ENCODE measurements at places on chromosomes 4 and X. TPM values are rescaled to one million over a fixed set of nuclear protein-coding genes. Genes with fewer than 3 reads are reported as not detected.

The SLC6A14 gene
- total RNA-seq, result not detected

The ESX1 gene
- total RNA-seq, result not detected

The SPANXD gene
- total RNA-seq, result not detected

The KLF8 gene
- total RNA-seq, result 34.3 TPM

The MPC1L gene
- not detected for total RNA-seq

The FOXP3 gene
- total RNA-seq, result 0.22 TPM

Measured in subcutaneous adipose tissue (tissue), 4 donors.